ENCODE measurements at places on chromosomes 16 and 17.

DNA sequence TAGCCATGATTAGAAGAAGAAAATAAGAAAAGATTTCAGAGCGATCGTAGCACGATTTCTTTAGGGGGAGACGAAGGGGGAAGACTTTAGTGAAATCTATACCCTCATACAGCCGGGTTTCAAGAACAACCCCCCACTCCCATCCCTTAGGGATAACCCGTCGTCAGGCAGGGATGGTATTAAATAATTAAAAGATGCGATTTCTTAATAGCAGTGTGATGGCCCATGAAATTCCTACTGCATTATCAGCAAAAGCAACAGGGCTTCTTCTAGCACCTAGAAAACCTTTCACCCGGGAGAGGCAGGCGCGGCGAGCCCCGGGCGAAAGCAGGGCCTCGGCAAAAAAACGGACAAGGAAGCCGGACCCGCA lies 1.4 kb downstream of the CDH11 start:
- DNase-seq, result no peak
- H3K27ac ChIP-seq, result peak overlapping the region; percentile 71
- peaks cover 14% of the 10 kb centered on the region for H3K4me1 ChIP-seq
- no peaks in the 10 kb centered on the region for H3K36me3 ChIP-seq
- H3K4me3 ChIP-seq, result peak overlapping the region; percentile 51

DNA sequence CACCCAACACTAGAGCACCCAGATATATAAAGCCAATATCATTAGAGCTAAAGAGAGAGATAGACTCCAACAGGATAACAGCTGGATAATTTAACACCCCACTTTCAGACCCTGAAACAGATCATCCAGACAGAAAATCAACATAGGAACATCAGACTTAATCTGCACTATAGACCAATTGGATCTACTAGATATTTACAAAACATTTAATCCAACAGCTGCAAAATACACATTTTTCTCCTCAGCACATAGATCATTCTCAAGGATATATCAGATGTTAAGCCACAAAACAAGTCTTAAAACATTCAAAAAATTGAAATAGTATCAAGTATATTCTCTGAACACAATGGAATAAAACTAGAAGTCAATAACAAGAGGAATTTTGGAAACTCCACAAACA lies 4.1 kb upstream of the CCL13 start:
- H3K27me3 ChIP-seq, result peaks cover 4% of the 10 kb centered on the region
- no peak overlapping the region for H3K27ac ChIP-seq
- H3K4me1 ChIP-seq, result no peaks in the 10 kb centered on the region
- no peak overlapping the region for H3K4me3 ChIP-seq
- DNase-seq, result no peak
- no peaks in the 10 kb centered on the region for H3K36me3 ChIP-seq

DNA sequence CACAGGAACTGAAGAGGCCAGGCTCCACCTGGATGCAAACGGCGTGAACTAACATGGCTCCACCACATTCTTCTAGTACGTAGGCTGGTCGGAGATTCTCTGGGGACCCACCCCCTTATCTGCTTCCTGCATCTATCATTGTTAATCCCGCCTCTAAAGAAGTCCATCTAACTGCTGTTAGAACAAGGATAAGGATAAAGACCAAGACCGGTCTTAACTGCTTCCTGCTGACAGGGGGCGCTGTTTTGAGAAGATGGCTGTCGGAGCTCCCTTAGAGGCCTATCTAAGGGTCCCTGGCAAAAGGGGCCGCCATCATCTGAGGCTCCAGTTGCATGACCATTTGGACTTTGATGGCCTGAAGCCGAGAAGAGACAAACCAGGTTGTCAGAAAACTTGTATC lies 25.8 kb upstream of the TNFSF12 start:
- no peak for DNase-seq
- no peaks in the 10 kb centered on the region for H3K36me3 ChIP-seq
- no peaks in the 10 kb centered on the region for H3K4me1 ChIP-seq
- no peaks in the 10 kb centered on the region for H3K27me3 ChIP-seq
- H3K27ac ChIP-seq, result no peak overlapping the region

DNA sequence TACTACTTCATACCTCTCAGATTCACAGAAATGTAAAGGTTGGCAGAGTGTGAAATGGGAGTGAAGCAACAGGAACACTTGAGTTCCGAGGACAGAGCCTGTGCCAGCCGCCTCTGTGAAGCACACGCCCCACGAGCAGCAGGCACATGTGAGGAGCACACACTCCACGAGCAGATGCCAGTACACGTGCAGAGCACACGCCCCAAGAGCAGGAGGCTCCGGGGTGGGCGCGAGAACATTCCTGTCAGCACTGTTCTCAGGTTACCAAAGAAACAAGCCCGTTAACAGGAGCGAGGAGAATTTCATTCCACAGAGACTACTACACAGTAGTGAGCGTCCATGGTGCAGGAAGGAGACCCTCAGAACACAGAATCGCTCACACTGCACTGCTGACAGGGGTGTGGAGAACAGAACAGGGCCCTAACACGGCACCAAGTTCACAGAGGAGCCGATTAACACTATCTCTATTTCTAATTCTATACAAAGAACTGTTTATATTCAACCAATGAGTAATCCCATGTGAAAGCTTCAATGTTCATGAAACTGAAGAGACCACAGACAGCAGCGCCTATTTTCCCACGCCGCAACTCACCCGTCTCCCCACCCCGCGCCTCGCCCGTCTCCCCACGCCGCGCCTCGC lies 40.1 kb downstream of the KLHDC4 start:
- no peak for DNase-seq
- no peaks in the 10 kb centered on the region for H3K27me3 ChIP-seq
- no peaks in the 10 kb centered on the region for H3K4me1 ChIP-seq
- no peak overlapping the region for H3K27ac ChIP-seq
- no peak overlapping the region for H3K4me3 ChIP-seq

Measured in large intestine (tissue), 12 donors.